Activated CD8-positive, alpha-beta memory T cell treated with anti-CD3 and anti-CD28 coated beads, Interleukin-2, amount 10 ng/mL, durations not matched to agents 7 days and 5 days (primary cell): ENCODE measurements at places on chromosomes 6 and 20. TPM values are rescaled to one million over a fixed set of nuclear protein-coding genes. Genes with fewer than 3 reads are reported as not detected.

Gene TGM2
- 0.35 TPM for total RNA-seq

Gene TFB1M
- total RNA-seq = 35.5 TPM

Gene PGC
- not detected for total RNA-seq

Gene ADGB
- not detected for total RNA-seq

Gene CTCFL
- total RNA-seq = not detected

Gene ZNF391
- 0.73 TPM for total RNA-seq
